ENCODE measurements at places on chromosomes 11 and 22.

DNA sequence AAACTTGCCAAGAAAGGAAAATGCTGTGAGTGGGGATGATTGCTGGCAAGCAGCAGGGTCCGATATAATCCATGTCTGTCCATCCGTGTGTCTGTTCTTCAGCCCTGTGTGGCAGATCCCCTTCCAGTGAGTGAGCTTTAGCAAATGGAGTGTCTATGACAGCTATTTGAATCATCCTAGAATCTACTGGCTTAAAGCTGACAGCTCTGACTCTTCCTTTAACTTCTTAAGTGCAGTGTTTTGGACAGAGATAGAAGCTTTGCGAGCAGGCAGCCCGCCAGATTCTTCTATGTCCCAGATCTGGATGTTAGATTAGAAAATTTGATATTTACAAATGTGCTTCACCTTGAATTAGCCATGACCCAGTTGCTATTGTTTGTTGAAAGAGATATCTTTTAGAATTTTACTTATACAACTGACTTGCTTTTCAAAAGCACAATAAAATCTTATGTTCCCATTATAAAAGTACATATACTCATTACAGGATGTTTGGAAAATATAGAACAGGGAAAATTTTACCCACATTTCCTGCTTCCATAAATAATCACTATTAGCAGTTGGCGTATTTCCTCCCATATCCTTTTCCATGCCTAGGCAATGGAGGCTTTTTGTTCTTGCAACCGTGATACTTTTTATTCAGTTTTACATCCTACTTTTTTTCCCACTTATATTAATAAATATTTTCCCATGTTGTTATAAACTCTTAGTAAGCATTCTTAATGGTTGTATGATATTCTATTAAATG lies 124.5 kb downstream of the COMMD9 start:
- DNase-seq: no peak

GRCh38 chr11:1180171-1180570 lies 22.4 kb downstream of the MUC5AC start:
- no peak for DNase-seq

DNA sequence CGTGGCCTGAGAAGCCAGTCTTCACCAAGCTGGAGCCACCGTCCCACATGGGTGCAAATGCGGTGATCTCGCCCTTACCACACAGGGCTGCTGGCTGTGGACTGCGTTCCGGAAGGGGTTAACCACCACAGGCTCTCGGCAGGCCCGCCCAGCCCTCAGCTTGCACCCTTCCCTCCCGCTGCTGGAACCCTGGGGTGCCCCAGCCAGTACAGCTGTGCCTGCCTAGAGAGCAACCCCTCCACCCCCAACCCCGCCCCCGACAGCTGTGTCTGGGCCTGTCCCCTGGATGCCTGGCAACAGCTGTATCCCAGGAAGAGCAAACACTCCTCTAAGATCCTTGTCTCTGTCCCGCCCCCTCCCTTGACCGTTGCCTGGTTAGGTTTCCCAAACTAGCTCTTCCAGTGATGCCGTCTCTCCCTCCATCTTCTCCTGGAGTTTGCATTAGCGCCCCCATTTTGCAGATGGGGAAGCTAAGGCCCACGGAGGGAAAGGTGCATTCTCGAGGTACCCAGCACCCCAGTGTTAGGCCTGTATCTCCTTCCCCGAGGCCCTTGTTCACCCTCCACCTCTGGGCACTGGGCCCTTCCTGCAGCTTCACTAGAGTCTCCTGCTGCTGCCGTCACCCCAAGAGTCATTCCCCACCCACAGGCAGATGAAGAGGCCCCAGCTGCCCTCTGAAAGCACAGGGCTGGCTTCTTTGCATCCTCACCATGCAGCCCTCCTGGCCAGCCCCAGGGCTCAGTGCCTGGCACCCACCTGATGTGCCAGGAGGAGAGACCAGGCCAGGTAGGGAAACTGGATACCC lies 12.6 kb upstream of the COX8A start:
- no peak for DNase-seq

DNA sequence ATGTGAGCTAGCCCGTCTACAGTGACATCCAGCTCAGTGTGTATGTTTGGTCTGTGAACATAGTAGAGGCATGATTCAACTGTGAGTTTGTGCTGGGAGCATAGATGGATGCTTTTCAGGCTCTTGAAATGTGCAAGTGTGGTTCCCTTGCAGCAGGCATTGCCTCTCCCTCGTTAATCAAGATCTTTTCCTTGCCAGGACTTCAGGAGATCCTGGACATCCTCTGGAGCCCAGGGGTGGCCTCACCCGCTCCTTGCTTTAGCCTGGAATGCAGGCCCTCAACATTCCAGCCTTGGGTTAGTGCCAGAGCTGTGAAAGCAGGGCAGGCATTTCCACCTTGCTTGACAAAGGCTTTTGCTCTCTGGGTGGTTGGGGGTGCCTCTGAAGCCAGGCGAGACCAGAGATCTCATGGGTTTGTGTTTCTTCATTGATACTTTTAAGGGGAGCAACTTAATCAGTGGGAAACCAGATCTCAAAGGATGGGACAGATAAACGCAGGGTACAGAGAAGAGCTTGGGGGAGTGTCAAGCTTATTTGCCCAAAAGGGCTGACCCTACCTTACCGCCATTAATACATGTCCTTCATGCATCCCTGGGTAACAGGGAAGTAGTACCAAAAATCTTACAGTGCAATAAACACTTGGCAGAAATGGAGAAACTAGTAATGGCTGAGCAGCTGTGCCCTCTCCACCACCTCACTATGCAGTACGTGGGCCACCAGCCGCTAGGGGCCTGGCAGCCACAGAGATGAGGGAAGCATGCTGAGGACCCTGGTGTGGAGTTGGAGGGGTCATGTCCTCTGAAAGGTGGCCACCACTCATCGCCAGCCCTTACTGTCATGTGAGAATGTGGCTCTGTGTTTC lies 72.1 kb downstream of the PTPRJ start:
- DNase-seq: no peak

GRCh38 chr11:75597636-75598035 lies 35.6 kb downstream of the SERPINH1 start:
- no peak for DNase-seq

- no peak for DNase-seq
These were observed 34.8 kb upstream of the TEAD1 start for GRCh38 chr11:12639388-12639787.
